ENCODE measurements at places on chromosomes 4 and X. TPM values are rescaled to one million over a fixed set of nuclear protein-coding genes. Genes with fewer than 3 reads are reported as not detected.

DNA sequence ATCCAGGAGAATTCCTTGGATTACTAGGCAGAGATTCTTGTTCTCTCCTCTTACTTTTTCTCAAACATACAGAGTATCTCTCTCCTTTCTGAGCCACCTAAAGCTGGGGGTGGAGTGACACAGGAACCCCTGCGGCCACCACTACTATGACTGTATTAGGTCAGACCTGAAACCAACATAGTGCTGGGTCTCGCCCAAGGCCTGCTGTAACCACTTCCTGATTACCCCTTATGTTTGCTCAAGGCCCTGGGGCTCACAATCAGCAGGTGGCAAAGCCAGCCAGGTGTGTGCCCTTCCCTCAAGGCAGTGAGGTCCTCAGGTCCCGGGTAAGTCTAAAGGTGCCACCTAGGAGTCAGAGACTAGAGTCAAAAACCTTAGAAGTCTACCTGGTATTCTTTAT lies 166.4 kb downstream of the PARM1 start:
- no peak for DNase-seq

DNA sequence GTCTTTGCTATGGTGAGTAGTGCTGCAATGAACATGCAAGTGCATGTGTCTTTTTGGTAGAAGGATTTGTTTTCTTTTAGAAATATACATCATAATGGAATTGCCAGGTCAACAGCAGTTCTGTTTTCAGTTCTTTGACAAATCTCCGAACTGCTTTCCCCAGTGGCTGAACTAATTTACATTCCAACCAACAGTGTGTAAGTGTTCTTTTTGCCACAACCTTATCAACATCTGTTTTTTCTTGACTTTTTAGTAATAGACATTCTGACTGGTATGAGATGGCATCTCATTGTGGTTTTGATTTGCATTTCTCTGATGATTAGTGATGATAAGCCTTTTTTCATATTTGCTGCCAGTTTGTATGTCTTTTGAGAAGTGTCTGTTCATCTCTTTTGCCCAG lies 406.3 kb downstream of the DTHD1 start:
- no peak for DNase-seq

GRCh38 chr4:40187386-40187906 lies 9.4 kb upstream of the RHOH start:
- peak; percentile 49 for DNase-seq

DNA sequence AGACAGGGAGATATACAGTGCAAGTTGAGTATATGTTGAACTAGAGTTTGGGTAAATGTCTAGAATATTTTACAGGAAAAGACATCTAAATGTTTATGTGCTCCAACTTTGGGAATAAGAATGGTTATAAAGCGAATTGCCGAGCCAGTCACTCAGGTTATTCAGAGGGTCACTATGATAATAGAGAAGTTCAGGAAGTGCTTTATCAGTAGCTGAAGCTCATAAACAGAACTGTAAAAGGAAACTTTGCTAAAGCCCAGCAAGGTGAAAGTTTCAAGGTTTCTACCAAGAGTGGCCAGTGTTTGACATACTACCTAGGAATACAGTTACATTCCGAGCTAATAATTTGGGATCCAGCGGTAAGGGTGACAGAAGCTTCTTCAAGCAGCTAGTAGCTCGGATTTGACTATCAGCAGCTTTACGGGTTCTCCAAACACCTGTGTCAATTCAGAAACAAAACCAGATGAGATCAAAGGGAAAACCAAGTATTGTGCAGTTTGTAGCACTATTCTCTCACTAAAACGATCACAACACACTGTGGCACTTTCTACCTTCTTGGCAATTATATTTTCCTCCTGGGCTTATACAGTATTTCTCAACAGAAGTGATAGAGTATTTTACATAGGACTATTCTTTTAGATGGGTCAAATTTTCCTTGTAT lies 17.2 kb upstream of the BCLAF3 start:
- DNase-seq: no peak

Gene IL2RG
- 148 TPM for total RNA-seq

All from activated naive CD4-positive, alpha-beta T cell treated with anti-CD3 and anti-CD28 coated beads for 36 hours (primary cell).